ENCODE measurements at places on chromosomes 13 and 19. TPM values are rescaled to one million over a fixed set of nuclear protein-coding genes. Genes with fewer than 3 reads are reported as not detected.

DNA sequence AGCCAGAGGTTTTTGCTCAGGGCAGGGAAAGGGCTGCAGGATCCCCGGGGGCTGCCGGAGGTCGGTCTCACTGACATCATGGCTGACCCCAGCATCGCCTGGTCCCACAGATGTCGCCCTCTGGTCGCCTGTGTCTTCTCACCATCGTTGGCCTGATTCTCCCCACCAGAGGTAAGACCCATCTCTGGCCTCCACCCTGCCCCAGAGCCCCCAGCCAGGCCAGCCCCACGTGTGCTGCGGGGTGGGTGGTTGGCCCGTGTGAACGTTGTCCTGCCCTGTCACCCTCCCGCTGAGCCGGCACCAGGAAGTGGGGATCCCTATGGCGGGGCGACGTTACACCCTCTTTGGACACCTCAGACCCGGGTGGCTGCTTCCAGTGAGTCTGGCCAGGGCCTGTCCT is 906 bp downstream of the FXYD5 start:
- no peak for DNase-seq

GRCh38 chr19:15177269-15178116 is 23.3 kb downstream of the NOTCH3 start:
- peak; percentile 88 for DNase-seq

GRCh38 chr19:3547301-3547731 is 8.3 kb downstream of the TEKTIP1 start:
- peak; percentile 30 for DNase-seq

GRCh38 chr13:40981361-40981760 is 37.8 kb downstream of the ELF1 start:
- peak; percentile 66 for DNase-seq

- DNase-seq, result no peak
Measured at GRCh38 chr19:38252941-38253691, 3.1 kb downstream of the PPP1R14A start.

DNA sequence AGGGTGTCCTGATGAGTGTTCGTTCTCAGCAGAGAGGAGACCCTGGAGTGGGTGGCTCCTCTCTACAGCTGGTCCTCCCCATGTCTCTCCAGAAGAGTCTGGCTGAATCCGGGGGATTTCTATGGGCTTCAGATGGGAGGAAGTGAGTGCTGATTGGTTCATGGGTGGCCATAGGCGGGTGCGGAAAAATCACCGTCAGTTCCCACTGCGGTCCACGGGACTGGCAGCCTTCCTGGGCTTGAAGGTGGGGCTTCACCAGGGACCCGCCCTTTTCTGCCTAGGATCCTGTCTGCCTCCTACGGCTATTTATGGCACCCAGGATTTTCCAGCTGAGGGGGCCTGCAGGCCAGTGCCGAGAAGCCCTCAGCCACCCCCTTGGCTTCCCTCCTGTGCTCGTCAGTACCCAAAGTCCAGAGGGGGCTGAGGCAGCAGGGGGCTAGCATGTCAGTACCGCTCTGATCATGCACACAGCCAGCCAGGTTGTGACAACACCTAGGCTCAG is 18.4 kb downstream of the CPB2 start:
- DNase-seq, result no peak

- DNase-seq, result peak; percentile 6
Measured at GRCh38 chr13:78659450-78659730, 435 bp upstream of the OBI1 start.

- DNase-seq, result no peak
Measured at GRCh38 chr13:53198017-53198416, 169.4 kb downstream of the OLFM4 start.

- DNase-seq, result no peak
Measured at GRCh38 chr19:31252441-31252840, 96.8 kb downstream of the TSHZ3 start.

DNA sequence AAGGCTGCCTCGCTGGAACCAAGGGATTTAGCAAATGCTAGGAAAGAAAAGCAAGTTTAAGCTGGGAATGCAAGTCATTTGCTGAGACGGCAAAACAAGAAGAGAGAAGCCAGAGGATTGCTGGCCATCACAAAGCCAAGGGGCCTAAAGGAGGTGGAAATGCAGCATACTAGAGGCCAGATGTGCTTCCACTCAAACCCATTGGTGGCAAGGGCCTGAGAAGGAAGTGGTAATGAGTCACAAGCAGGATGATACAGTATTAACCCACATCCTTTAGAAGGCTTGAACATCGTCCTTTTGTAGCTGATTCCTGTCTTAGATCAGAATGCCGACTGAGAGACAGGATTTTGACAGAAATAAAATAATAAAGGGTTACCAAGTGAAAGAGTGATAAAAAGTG is 68.2 kb downstream of the ITGBL1 start:
- peak; percentile 91 for DNase-seq

DNA sequence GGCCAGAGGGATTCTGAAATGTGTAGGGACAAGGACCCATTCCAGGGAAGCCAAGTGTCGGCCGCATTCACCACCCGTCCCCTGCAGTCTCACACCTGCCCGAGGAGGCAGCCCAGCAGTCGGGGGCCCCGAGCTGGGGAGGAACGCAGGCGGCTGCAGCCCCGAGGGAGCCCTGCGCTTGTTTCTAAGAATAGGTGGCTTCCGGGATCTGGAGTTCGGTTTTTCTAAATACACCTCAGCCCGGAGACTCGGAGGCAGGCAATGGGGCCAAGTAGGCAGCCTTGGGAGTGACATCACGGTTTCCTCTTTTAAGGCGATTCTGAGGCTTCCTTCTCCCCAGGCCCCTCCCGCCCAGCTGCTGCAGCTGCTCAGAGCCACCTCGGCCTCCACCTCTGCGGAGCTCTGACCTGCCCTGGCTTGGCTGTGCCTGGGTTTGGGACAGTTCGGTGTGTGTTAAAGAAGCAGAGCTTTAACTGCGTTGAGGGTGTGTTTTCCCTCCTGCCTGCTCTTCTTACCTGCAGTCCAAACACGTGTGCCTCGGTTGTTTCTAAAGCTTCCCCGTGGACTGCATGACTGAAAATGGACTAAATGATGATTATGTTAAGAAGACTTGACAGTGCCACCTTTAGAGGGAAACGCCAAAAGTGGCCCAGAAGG is 80.5 kb downstream of the COL4A2 start:
- peak; percentile 73 for DNase-seq

DNA sequence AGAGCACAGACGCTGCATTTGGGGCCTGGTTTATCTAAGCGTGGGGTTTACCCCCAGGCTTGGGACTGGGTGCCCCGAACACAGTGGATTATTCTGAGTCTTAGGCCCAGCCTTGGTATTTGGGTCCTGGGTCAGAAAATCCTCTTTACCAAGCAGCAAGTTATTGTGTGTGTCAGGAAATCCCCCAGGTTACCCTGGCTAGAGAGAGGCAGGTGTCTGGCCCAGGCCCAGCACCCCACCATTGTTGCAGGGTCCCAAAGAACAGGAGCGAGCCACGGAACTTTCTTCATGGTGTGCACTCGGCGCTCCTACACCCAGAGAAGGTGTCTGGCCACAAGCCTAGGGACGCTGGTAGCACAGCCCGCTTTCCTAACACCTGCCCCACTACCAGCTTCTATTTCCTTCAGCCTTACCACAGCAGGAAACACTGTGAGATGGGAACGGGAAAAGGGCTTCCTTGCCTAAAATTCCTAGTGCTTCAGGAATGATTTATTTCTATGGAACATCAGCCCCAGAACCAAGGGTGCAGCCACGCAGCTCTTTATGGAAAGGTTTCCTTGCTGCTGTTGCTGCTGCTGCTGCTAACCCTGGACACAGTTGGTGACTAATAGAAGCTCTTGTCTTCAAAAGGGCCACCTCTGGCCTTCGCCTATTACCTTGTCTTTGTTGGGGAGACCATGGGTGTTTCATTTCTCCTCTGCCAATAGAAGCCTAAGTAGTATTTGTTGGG is 7.4 kb upstream of the CDX2 start:
- no peak for DNase-seq

GRCh38 chr19:3509566-3509989 is 3.5 kb downstream of the FZR1 start:
- DNase-seq, result peak; percentile 83

GRCh38 chr13:36875431-36875830 is 44.6 kb downstream of the SMAD9 start:
- DNase-seq, result no peak

The COX7A1 gene
- total RNA-seq, result 88.5 TPM

The SLITRK6 gene
- not detected for total RNA-seq

The SERPINE3 gene
- total RNA-seq, result not detected

The PLVAP gene
- 5.2 TPM for total RNA-seq

The NFIX gene
- 10.5 TPM for total RNA-seq

The ZNF136 gene
- total RNA-seq, result 6.7 TPM

The POU4F1 gene
- total RNA-seq, result 0.20 TPM

The KLK15 gene
- total RNA-seq, result not detected

The ATP4A gene
- total RNA-seq, result not detected

All from lung microvascular endothelial cell (primary cell).